Stimulated activated CD4-positive, alpha-beta T cell treated with anti-CD3 and anti-CD28 coated beads, TNF-alpha, amount 100 ng/mL, for 24 hours (primary cell): ENCODE measurements at places on chromosomes 6 and 20.

- no peak for DNase-seq
These were observed 3.2 kb upstream of the CST3 start for GRCh38 chr20:23640671-23641667.

- DNase-seq = no peak
These were observed 115.1 kb downstream of the BTBD9 start for GRCh38 chr6:38524436-38525145.

DNA sequence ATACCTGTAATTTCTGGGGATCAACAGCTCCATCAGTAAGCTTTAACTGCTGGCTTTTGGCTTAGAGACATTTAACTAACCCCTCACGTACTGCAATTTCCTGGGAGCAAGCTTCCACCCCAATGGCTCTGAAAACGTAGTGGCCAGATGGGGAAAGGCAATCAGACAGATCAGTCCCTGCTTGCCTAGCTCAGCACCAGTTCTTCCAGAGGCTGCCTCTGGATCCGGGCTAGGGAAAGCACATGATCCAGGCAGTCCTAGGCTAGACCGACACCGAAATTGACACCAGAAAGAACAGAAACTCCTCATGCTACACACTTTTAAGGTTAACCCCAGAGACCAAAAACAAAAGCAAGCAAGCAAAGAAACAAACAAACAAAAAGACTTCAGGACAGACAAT lies 13.3 kb downstream of the PREP start:
- no peak for DNase-seq

DNA sequence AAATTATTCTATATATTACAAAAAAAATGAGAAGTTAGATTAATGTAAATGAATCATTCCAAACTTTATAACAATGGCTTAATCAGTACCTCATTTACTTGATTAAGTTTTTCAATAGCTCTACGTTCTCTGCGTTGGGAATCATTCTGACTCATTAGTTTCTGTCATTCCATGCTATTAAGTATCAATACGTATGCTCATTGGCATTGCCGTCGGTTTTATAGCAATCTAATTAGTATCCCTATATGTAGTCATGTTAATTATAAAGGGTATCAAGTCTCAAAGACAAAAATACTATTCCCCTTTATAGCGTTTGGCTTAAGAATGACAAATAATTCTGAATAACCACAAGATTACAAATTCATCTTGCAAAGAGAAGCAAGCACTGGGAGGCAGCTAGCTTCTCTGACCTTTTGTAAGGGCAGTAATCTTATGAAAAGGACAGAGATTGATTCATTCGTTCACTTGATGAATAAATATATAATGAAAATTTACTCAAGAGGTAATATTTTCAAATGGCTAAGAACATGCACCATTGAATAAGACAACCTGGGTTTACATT lies 41.8 kb downstream of the OLIG3 start:
- no peak for DNase-seq

- no peak for DNase-seq
These were observed 275.0 kb upstream of the PREP start for GRCh38 chr6:105677671-105678475.

- no peak for DNase-seq
These were observed 630.3 kb upstream of the MAN1A1 start for GRCh38 chr6:119979862-119980261.

DNA sequence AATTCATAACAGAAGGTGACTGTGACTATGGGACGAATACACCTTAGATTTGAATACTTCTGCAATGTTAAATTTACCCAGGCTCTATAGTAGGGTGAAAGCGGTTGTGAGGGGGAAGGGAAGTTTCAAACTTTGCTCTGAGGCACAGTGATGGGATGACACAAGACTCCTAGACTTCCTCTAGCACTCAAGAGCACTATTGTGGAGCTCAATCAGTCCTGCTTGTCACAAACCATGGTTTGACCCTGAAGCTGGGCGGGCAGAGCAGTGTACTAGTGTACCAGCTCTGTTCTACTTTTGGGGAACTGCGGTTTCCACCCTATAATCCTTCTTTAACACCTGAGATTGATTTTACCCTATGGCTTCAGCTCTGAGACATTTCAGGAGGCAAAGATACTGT lies 17.1 kb downstream of the TRIM27 start:
- DNase-seq = no peak
